Esophagus mucosa (tissue), 1 donor: ENCODE measurements at places on chromosomes 5 and 9. TPM values are rescaled to one million over a fixed set of nuclear protein-coding genes. Genes with fewer than 3 reads are reported as not detected.

COX7C gene
- 457 TPM for total RNA-seq

GRCh38 chr9:119736491-119737454, 367.5 kb upstream of the BRINP1 start:
- ATAC-seq, result peak; percentile 50

GRCh38 chr9:30676651-30677050, 1707.8 kb upstream of the ACO1 start:
- no peak for ATAC-seq

- no peak for ATAC-seq
These were observed 11.8 kb downstream of the NR6A1 start for GRCh38 chr9:124759327-124759726.

UBQLN1 gene
- 83.3 TPM for total RNA-seq

DNA sequence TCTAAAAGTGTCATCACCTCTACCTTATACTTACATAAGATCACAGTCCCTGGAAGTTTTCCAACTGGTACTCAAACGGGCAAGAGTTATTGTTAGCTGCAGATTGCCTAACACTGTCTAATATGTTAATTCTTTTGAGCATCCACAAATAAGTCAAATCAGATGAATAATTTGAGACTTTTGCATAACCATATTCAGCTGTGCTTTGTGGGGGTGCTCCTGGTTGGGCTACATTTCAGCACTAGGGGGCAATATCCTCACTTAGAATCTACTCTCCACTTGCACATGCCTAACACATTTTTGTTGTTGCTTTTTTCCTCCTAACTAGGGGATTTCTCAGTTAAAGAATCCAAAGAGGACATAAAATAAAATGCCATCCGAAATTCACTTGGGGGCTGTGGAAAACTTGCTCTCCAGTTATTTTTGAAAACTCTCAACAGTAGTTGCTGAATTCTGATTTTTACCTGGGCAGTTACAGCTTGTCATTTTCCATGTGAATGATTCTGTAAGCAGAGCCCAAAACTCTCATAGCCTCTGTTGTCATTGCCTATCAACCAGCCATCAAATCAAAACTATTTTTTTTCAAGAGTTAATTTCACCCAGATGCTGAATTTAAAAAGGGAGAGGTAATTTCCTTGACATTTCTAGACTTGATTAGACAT, 71.5 kb downstream of the TRIM36 start:
- peak; percentile 58 for ATAC-seq

CTXN3 gene
- 0.24 TPM for total RNA-seq

GRCh38 chr9:89420397-89421178, 77.3 kb downstream of the SEMA4D start:
- ATAC-seq, result no peak

DNA sequence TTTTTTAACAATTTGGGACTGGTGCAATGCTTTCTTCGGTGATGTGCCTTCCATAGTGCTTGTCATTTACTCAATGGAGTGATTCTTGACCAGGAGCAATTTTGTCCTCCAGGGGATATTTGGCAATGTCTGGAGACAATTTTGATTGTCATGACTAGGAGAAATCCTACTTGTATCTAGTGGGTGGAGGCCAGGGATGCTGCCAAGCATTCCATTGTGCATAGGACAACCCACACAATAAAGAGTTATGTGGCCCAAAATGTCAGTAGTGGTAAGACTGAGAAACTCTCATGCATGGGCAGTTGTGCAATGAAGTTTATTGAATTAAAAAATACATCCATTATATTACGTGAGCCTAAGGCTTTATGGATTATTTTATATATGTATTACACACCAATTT, 70.5 kb downstream of the FOCAD start:
- ATAC-seq, result peak; percentile 13

GRCh38 chr5:14217587-14217986, 74.4 kb downstream of the TRIO start:
- ATAC-seq, result no peak

GRCh38 chr5:175379867-175380266, 64.1 kb downstream of the DRD1 start:
- ATAC-seq, result no peak

LCN10 gene
- total RNA-seq, result 1.3 TPM

DNA sequence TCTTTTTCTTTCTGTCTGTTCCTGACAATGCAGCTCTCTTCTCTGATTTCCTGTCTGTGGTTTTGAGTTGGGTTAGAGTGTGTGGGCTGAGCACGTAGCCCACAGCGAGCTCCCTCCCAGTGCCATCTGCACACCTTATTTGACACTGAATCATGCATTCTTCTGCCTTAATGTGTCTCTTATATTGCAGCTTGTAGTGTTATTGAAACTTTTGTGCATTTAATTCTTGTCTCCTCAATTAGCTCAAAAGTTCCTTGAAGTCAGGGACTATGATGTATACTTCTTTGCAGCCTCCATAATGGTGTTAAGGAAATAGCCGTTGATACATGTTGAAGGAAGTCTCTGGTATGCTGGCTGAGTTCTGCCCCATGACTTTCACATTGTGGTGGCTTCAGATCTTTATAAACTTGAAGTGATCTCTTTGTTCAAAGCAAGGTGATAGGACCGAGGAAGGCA, 576.2 kb upstream of the CLINT1 start:
- ATAC-seq, result no peak

DNA sequence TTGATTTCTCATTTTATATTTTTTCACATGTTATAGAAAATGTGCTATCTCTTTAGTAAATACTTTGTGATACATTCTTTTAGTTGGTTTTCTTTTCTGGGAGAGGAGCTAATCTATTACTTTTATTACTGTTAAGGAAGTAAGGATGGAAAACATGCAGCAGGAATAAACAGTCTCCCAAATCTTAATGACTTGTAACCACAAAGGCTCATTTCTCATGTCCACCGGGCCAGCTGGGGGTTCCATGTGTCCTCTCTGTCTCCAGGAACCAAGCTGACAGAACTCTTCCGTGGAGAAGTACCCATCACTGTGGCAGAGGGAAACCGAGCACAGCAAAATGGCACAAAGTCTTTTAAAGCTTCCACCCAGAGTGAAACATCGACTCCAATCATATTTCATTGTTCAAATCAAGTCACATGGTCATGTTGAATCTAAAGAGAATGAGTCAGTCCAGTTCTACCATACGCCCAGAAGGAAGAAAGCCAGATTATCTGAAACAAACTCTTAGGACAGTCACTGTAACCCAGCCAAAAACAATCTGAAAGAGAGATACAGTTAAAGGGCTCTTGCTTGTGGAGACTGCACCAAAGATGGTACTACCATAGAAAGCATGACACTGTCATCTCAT, 97.1 kb upstream of the CDH6 start:
- no peak for ATAC-seq

PCDHB16 gene
- 0.48 TPM for total RNA-seq

LCNL1 gene
- 0.20 TPM for total RNA-seq

DNA sequence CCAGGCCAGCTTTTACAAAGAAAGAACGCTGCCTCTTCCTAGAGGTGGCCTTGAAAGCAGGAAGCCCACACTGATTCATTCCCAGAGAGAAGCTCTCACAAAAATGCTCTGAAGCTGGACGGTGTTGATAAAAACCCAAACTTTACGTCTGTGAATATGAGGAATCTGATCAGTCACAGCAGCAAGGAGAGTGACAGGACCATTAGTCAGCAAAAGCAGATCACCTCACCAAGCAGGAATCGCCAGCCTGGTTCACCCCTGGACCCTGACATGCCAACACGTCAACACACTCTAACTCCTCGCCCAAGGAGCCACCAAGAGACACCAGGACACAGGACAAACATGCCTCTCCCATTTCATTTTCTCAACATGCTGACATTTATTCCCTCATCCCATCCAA, 70.6 kb upstream of the ZNF622 start:
- ATAC-seq, result peak; percentile 72

GRCh38 chr5:10832987-10833386, 72.0 kb upstream of the DAP start:
- no peak for ATAC-seq

DNA sequence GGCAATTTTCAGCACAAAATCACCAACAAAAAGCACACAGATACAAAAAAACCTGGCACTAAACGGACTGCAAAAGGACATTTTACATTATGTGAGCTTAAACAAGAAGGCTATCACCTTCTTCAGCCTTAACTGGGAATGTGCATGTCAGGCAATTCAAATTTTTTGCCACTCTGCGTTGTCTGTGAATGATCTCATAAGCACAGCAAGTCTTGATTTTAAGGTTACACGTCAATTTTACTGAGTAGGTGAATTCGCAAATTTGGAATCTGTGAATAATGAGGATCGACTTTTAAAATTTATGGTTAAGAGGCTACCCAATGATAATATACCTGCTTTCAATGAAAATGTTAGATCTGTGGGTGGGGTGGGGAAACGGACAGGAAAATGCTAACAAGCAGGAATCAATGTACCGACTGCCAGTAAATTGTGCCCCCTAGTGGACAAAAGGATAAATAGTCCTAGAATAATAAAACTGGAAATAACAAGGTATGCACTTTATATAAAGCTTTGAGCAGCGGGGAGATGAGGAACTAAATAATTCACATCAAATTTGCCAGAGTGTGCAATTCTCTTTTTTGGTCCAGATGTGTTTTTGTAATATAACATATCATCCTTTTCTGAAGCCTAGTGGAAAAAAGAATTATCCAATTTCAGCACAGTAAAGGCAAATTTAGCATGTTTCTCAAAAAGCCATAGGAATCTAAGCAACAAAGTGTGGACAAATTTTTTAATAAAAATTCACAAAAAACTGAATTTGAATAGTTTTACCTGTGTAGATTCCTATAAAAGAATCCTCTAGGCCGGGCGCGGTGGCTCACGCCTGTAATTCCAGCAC, 20.5 kb downstream of the EQTN start:
- ATAC-seq, result no peak

DNA sequence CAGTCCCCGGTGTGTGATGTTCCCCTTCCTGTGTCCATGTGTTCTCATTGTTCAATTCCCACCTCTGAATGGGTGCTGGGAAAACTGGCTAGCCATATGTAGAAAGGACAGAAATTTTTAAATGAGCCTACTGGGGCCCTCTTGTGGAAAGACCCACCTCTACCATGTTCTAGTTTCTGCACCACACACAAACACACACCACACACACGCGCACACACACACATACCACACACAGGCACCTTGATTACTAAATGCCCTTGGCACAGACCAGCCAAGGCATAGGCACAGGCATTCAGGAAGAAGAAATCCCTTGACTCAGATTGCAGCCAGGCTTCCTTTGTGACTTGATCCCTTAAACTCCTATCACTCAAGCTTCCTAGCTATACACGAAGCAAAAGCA, 60.5 kb downstream of the SIL1 start:
- peak; percentile 68 for ATAC-seq

TMEM171 gene
- total RNA-seq, result 6.3 TPM

ACO1 gene
- total RNA-seq, result 14.0 TPM

ISL1 gene
- not detected for total RNA-seq

- ATAC-seq, result no peak
These were observed 5.6 kb upstream of the IARS1 start for GRCh38 chr9:92299116-92299515.

GRCh38 chr9:79684711-79685575, 113.2 kb downstream of the TLE4 start:
- peak; percentile 49 for ATAC-seq

GRCh38 chr9:108703429-108703828, 152.4 kb downstream of the ACTL7B start:
- peak; percentile 91 for ATAC-seq

DNA sequence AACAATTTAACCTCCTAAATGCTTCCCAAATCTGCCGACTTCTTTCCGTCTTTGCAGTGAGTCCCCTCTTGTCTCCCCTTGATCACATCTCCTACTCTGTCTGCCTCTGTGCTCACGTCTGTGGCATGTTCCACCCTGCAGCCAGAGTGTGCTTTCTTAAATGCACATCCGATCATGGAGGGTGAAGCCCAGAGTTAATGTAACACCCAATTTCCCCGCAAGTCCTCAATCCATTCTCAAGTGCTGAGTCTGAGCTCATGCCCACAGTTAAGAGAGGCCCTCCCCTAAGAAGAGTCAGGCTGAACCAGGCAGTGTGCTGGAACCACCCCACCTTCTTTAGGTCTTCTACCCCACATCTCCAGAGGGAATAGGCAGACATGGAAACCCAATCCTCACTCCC, 164.8 kb downstream of the EPB41L4A start:
- peak; percentile 30 for ATAC-seq

PCDHB9 gene
- total RNA-seq, result 0.48 TPM

DNA sequence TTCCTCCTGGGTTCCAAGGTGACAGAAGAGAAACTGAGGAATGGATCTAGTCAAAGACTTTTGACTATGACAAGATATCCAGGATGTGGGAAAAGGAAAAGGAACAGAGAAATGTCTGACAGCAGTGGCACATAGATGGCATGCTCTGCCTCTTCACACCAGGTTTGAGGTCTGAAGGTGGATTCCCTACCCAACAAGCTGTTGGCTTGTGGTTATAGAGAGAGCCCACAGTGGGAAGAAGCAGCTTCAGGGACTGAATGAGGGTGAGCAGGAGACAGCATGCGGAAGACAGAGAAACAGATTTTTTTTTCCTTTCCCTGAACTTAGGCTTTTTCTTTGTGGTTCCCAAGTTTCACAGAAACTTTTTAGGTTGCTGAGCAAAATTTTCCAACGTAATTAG, 20.6 kb downstream of the IFNW1 start:
- ATAC-seq, result no peak

GRCh38 chr9:36074870-36075532, 38.3 kb downstream of the RECK start:
- ATAC-seq, result peak; percentile 63

SEC61B gene
- total RNA-seq, result 75.8 TPM
